ENCODE measurements at places on chromosomes 6 and 20.

GRCh38 chr6:70684794-70685493, 17.3 kb downstream of the SMAP1 start:
- no peak for DNase-seq

- DNase-seq: no peak
Observed at GRCh38 chr6:161727083-161727833, 453.4 kb upstream of the AGPAT4 start.

- peak; percentile 68 for DNase-seq
Observed at GRCh38 chr6:692858-693722, at the start of gene EXOC2. EXOC2 (minus strand) TSS chr6:693139; CDS start chr6:637818, 55,321 bp downstream.

- DNase-seq: no peak
Observed at GRCh38 chr6:152232501-152233151, 404.5 kb downstream of the SYNE1 start.

GRCh38 chr6:43634702-43635303, 837 bp upstream of the MAD2L1BP start:
- no peak for DNase-seq

DNA sequence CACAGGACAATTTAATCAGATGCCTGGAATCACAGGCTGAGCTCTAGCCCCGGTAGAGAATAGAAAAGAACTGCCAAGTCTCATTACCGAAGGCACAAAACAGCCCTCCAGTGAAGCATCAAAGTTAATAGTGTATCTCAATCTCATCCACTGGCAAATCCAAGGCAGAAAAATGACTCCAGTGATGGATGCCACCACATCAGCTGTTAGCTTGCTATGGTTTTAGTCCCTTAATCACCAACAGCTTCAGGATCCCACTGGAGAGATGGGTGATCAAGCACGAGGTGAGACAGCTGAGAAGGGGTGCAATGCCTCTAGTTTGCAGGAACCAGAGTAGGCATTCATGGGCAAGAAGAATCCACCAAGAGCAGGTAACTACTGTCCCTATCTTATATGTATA, 81.8 kb downstream of the STK35 start:
- DNase-seq: no peak

- no peak for DNase-seq
Observed at GRCh38 chr6:44037847-44038542, 89.3 kb downstream of the MRPL14 start.

DNA sequence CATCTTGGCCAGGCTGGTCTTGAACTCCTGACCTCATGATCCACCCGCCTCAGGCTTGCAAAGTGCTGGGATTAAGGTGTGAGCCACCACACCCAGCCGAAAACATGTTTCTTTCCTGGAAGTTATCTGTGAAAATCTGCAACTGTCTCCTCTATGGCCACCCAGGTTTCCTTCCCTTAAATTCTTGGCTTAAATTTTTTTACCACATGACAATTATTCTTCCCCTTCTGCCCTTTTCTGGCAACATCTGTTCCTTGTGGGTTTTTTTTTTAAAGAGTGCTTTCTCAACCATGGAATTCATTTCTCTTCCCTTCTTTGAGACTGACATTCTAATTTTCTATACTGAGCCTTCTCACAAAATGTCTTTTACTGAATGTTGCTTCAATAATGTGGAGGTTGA, 59.6 kb downstream of the DOK5 start:
- no peak for DNase-seq

DNA sequence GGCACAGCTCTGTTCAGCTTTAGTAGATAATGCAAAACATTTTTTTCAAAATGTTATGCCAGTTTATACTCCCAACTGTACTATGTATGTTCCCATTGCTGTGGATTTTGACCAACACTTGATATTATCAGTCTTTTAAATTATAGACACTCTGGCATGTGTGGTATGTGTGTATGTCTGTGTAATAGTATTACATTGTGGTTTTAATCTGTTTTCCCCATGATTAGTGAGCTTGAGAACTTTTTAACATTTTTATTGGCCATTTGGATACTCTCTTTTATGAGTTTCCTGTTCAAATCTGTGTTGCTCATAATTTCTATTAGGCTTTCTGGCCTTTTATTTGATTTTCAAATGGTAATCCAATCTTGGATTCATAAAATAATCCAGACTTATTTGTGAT, 69.2 kb upstream of the TXNDC5 start:
- DNase-seq: no peak

DNA sequence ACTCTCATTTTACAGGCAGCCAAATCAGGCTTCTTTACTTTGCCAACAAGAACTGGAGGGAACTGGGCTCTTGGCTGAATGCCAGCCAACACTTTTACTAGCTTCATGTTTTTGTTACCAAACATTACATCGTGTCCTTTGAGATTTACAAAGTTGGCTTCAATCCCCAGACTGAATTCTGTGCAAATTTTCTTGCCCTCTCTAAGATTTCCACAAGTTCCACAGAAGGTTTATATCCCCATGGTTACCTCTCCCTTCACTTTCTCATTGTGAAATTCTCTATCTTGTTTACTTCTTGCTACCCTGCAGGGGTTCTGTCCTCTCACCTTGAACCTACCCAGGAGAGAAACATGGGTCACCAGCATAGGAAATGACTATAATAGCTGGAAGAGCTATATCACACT, 37.6 kb upstream of the PLCB1 start:
- DNase-seq: no peak

DNA sequence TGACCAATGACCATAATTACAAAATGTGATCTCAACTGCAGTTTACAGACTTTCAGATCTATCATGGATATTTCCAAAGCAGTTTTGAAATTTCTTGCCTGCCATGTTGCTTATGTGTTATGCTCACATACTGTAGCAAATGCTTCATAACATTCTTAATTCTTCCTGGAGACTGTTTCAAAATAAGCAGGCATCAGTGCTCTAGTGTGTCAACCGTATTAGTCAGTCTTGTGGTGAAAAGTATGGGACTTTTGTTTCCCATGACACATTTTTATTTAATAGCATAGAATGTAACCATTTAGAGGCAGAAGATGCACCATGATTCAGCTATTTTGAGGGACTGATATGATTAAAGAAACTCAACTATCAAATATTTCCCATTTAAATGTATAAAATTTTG, 1.7 kb downstream of the POPDC3 start:
- no peak for DNase-seq

GRCh38 chr6:96299525-96299924, 222.1 kb upstream of the UFL1 start:
- DNase-seq: no peak

- peak; percentile 66 for DNase-seq
Observed at GRCh38 chr20:38730989-38731737, 6.9 kb downstream of the SLC32A1 start.

GRCh38 chr20:59043698-59044097, 1.1 kb upstream of the PRELID3B start:
- DNase-seq: no peak

GRCh38 chr6:103680116-103680515, 1179.6 kb downstream of the HACE1 start:
- no peak for DNase-seq

Data from Kasumi-1 (cell line).